NCI-H1105 (cell line): ENCODE measurements at places on chromosomes 11 and 22.

DNA sequence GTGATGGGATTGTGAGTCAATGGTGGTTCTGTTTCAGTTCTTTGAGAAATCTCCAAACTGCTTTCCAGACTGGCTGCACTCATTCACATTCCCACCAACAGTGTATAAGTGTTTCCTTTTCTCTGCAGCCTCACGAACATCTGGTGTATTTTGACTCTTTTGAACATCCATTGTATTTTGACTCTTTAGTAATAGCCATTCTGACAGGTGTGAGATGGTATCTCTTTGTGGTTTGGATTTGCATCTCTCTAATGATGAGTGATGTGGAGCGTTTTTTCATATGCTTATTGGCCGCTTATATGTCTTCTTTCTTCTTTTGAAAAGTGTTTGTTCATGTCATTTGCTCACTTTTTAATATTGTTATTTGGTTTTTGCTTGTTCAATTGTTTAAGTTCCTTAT is 19.4 kb downstream of the NELL1 start:
- no peak for DNase-seq

- DNase-seq = no peak
Observed at GRCh38 chr11:41281131-41281742, 178.2 kb downstream of the LRRC4C start.

DNA sequence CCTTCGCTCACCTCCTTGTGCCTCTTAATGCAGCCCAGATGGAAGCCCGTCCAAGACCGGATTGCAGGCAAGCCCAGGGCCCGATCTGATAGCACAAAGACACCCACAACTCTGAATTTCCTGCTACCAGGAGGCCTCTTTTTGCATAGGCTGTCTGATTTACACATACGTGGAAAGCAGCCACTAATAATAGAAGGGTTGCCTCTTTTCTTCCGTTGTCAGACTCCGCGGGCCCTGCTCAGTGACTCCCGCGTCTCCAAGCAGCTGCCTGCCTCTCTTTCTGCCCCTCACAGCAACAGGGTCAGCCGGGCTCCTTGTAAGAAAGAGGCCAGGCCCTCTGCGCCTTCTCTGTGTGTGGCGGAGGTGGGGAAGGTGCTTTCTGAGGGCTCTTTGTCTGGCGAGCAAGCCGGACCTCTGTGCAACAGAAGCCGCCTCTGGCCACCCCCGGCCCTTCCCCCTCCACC is 26.7 kb downstream of the FLI1 start:
- no peak for DNase-seq

- peak; percentile 31 for DNase-seq
Observed at GRCh38 chr11:72091292-72091691, 10.6 kb downstream of the LRRC51 start.

DNA sequence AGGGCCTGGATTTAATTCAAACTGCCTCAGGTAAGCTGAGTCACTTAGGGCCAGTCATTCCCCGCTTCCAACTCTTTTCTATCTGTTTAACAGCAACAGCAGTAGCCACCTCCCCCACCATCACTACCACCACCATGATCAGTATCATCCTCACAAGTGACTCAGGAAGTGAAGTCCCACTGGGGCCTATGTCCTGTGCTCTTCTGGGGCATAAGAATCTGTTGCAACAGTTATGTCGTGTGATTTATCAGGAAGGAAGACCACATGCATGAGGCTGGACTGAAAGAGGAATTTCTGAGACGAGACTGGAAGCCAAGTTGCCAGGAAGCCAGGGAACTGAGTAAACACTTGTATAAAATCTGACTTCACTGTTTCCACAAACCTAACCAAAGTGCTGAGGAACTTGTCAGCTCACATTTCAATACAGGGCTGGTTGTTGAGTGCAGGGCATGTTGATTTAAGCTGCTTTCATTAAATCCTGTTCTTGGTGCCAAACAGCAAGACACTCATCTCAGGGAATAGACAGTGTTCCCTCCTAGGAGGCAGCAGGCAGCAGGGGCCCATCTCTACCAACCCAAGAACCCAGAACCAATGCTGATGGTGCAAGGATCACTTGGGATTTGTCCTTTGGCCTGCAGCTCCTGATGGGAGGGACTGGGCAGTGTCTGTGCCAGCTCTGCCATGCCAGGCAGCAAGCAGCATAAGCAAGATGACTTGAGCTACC is 226.7 kb upstream of the NARS2 start:
- DNase-seq = no peak

- no peak for DNase-seq
Observed at GRCh38 chr11:26839911-26840698, 118.2 kb upstream of the SLC5A12 start.

- no peak for DNase-seq
Observed at GRCh38 chr11:126405374-126405773, 49.9 kb downstream of the ST3GAL4 start.

DNA sequence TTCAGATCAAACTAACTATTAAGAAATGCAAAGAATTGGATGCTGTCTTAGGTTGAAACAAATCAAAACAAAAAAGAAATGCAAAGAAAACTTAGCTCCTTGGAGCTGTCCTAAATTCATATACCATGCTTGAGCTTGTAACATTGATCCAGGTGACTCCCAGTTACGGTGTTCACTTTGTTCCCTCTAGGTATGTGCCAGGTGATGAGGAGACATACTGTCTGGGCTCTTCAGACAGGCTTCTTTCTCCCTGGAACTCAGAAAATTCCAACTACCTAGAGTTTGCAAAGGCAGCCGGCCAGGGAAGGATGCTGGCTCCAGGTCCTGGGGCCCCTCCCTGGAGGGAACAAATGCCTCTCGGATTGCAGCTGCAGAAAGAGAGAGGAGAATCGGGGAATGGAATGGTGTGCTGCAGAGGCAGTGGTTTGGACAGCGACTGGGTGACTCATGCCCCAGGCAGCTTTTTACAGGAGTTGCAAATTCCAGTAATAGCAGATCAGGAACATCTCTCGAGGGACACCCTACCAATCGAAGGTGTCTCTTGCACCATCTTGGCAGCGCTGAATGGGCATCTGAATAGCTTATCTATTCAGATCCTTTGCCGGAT is 12.3 kb upstream of the ASPHD2 start:
- DNase-seq = no peak

- no peak for DNase-seq
Observed at GRCh38 chr11:116611998-116612620, 160.7 kb downstream of the BUD13 start.

DNA sequence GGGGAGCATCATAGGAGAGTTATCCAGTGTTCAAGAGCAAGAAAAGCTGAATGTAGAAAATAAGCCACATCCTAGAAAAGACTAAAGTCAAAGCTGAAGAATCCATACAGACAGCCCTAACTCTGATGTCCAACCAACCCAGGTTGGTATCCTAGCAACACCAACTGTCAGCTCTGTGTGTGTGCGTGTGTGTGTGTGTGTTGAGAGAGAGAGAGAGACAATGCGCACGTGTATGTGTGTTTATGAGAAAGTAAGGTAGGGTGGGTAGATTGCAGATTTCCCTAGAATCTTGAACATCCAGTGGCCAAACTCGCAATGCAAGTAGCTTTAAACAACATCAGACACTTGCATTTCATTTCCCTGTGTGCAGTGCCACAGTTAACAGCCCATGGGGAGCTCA is 274.9 kb downstream of the FAM181B start:
- no peak for DNase-seq
